ENCODE measurements at places on chromosomes 5 and 9.

GRCh38 chr5:142698447-142699183 lies 12.7 kb upstream of the FGF1 start:
- no peak for DNase-seq

- no peak for DNase-seq
Measured at GRCh38 chr5:180119903-180120236, 48.3 kb upstream of the RNF130 start.

DNA sequence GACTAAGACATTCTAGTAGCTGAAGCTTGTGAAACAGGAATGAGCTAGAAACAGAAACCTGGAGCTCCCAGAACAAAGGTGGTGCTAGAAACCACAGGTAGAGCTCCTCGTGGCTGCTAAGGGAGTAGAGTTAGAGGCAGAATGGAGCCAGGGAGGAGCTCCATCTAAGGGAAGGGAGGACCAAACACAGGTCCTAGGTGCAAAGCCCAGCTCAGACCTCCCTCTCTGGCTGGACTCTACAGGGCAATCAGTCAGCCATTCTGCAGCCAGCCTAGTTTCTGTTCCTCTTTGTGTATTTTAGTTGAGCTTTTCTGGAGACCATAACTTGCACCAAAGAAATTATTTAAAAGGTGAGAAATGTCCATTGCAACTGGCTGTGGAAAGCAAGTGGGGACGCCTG lies 70.4 kb downstream of the CRB2 start:
- peak; percentile 23 for DNase-seq

GRCh38 chr9:121317737-121318630 lies 50.0 kb downstream of the GSN start:
- no peak for DNase-seq

- DNase-seq: no peak
Measured at GRCh38 chr5:75659791-75660450, 48.7 kb downstream of the ANKDD1B start.

GRCh38 chr5:4078544-4078943 lies 482.9 kb downstream of the IRX1 start:
- DNase-seq: no peak

All from GM18507 (cell line).